Left forelimb (tissue), 1 donor: ENCODE measurements at places on chromosomes 11 and 22.

DNA sequence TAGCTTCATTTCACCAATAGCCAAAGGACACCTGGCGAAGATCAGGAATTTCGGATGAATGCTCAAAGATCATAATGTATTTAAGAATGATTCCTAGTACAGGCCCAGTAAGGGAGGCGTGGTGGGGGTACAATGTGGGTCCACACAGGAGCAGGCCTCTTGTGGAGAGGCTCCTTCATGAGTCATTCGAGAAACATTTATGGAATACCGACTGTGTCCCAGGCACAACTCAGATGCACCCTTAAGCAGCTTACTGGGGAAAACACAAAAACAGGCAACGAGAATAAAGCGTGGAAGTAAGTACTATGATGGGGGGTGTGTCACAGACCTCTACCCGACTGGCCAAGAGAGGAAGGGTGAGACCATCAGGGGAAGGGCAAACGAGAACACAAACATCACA is 44.5 kb downstream of the SMCO4 start:
- DNase-seq = no peak

DNA sequence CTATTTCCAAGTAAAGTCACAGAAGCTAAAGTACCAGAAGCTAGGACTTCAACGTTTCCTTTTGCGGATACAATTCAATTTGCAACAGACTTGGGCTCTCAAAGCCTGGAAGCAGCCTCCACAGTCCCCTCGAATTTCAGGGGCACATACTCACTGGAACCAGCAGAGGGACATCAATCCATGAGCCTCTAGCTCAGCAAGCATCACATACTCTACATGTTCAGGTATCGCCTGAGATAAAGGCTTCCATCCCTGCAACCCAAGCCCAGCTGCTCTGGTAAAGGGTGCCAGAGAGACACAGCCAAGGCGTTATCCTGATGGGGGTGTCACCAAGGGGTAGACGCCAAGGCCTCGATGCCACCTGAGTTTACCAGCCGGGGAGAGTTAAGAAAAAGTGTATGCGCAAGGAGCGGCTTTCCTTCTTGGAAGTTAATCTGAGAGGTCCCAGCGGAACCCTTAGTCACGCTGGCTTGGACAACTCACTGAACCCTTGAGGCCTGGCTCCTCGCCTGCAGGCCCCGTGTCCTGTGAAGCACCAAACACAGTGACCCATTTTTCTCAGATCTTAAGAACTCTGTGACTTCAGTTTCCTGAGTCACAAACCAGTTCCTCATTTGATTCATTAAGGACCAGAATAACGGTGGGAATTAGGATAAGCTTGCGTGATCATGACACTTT is 13.0 kb downstream of the LTO1 start:
- no peak for DNase-seq

- no peak for DNase-seq
These were observed 44.6 kb downstream of the COPB1 start for GRCh38 chr11:14454861-14455632.

DNA sequence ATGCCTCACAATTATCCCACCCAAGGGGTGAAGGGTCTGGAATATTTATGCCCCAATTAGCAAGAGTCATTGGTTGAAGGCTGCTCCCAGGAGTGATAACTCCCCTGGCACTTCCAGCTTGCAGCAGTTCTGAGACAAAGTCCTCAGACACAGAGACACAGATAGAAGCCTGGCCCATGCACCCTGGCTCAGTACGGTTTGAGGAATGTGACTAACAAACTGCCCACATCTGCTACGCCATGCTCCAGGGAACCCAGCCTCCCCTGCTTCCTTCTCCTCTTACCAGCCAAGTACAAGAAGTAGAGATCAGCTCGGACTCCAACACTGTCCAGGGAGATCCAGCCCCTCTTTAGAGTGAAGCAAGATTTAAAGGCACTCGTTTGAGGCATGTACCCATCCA is 48.5 kb upstream of the BMAL1 start:
- no peak for DNase-seq

DNA sequence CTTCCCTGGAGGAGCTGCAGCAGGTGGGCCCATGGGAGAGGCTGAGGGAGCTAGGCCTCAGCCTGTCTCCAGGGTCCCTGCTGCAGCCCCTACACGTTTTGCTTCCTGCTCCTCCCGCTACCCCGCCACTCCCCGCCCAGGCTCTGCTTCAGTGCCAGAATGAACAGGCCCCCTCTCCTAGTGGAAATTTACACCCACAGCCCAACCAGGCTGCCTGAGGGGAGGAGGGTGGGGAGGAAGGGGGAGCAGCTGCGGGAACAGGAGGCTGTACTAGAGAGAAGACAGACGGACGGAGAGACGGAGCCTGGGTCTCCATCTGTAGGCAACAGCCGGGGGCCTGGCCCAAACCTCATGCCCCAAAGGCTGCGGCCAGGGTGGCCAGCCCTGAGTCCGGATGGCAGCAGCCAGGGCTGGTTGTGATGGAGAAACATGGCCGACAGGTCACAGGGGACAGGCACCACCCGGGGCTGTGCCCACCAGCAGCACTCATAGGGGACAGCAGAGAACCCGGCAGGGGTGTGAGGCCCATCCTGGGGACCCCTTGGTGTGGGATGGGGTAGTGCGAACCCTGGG is 20.6 kb downstream of the FLRT1 start:
- DNase-seq = no peak

DNA sequence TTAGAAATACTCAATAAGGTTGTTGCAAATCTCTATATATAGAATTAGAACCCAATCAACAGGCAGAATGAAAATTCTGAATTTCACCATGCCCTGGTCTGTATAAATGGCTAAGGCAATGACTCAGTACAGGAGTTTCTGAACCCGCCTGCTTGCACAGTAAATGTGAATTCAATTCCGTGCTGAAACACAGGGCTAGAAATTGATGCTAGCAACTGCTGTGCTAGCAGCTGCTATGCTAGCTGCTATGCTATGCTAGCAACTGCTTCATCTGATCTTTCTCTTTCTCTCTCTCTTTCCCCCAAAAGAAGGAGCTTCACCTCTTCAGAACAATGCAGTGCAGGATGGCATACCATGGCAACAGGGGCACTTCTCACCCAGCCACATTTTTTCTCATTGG is 9.7 kb upstream of the OR52J3 start:
- no peak for DNase-seq

- peak; percentile 87 for DNase-seq
These were observed 56.1 kb upstream of the TIMP3 start for GRCh38 chr22:32745251-32745995.

DNA sequence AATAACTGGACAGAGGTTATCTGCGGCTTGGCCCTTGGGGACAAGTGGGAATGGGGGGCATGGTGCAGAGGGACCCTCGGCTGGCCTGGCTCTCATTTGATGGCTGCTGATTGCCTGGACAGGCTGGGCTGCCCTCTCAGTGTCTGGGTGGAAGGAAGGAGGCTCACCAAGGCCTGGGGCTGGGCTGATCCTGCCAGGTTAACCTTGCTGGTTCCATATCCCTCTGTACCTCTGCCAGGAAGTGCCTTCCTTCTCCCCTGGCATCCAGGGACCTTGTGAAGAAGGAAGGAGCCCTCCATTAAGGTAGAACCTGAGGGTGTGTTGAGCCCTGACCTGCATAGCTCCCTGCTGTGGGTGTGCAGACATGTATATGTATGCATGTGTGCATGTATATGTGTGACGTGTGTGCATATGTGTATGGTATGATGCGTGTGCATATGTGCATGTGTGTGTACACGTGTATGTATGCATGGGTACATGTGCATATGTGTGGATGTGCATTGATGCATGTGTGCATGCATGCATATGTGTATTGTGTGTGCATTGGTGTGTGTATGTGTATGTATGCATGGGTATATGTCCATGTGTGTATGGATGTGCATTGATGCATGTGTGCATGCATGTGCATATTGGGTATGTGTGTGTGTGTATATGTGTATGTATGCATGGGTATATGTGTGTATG is 433.9 kb downstream of the TBC1D22A start:
- peak; percentile 56 for DNase-seq

DNA sequence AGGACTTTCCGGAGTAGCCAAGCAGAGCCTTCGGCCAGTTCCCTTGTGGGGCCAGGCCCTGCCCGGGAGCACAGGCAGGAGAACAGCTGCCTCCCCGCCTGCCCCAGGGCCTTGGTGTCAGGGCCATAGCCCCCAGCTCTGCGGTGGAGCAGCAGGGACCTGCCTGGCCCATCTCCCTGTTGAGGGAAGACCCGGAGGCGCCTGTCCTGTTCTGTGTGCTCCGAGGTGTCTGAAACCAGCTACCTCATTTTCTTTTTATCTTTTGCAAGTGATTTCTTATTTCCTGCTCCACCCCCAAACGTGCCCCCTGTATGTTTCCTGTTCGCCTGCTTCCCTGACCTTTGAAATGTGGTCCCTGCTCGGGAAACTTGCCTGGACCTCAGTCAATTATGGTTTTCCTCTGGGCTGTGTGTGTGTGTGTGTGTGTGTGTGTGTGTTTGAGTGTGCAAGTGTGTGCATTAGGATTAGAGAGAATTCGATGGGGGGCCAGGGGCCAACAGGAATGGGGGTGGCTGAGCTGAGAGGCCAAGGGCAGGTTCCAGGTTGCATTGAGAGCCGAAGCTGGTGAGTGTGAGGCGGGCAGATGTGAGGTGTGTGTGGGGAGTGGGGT is 19.1 kb downstream of the LRP5 start:
- DNase-seq = no peak

- DNase-seq = no peak
These were observed 43.8 kb upstream of the IGLL5 start for GRCh38 chr22:22843848-22844247.

DNA sequence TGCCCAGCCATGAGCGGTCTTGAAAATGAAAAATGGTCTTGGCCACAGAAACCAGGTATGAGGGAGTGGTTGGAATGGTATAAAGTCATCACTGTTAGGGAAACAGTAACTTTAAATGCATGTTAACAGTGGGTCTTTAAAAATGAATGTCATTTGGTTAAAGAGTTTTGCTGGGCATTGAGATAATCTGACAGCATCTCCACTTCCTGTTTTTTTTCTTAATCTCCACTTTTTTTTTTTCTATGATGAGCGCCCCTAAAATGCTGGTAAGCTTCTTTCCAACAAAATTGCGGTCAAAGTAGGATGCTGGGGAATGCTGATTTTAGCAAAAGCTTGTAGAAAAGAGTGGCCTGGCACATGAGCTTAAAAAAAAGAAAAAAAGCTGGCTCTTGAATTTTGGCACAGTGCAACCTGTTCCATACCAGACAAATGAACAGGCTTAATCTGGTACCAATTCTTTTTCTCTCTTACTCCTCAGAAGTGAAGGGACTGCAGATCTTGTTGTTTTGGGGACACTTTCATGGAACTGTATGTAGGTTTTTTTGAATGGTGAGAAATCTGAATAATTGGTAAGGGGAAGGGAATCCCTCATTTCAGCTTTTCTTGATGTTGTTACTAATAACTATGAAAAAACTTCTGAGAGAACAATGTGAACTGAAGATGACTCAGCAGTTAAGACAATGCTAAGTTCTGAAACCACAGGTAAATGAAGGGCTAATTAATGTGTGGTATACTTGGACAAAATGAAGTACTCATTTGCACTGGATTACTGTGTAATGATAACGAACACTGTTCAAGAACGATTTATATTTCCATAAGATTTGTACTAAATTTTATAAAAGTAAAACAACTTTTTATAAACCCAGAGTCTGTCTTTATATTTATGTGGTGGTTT is 3.1 kb upstream of the ARHGEF12 start:
- no peak for DNase-seq

GRCh38 chr11:86119077-86119476 is 50.2 kb upstream of the PICALM start:
- no peak for DNase-seq

DNA sequence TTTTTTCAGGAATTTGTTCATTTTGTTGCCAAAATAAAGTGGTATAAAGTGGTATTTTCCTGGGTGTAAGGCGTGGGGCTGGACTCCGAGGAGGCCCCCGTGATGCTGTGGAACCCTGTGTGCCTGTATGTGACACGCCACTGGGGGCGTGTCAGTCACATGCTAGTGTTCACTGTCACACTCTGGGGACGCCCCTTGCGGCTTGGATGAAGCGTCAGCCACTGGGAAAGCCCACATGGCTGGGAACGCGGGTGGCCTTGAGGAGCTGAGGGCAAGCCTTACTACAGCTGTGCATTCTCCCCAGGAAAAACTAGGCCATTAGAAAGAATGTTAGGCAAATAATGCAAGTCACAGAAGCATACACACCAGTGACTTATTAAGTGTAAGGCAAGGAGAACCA is 77.0 kb upstream of the SLC25A18 start:
- DNase-seq = no peak

GRCh38 chr11:65774525-65775306 is 6.1 kb downstream of the AP5B1 start:
- DNase-seq = no peak

DNA sequence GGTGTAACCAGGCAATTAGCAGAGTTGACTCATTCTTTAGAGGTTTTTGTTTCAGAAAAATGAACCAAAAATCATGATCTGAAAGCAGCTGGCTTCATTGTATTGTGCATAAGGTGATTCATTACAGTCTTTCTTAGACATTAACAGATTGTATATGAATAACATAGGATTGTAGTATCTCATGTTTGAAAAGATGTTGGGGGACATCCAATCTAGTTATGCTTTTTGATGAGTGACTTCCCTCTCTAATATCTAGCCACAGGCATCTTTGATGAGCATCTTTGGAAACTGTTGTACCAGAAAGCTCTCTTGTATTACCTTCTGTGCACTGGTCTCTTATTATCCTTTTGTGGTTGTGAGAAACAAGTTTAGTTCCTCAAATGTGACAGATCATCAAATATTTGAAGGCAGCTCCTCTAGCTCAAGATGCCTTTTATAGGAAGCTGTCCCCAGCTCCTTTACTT is 8.3 kb downstream of the GRK3 start:
- DNase-seq = no peak

DNA sequence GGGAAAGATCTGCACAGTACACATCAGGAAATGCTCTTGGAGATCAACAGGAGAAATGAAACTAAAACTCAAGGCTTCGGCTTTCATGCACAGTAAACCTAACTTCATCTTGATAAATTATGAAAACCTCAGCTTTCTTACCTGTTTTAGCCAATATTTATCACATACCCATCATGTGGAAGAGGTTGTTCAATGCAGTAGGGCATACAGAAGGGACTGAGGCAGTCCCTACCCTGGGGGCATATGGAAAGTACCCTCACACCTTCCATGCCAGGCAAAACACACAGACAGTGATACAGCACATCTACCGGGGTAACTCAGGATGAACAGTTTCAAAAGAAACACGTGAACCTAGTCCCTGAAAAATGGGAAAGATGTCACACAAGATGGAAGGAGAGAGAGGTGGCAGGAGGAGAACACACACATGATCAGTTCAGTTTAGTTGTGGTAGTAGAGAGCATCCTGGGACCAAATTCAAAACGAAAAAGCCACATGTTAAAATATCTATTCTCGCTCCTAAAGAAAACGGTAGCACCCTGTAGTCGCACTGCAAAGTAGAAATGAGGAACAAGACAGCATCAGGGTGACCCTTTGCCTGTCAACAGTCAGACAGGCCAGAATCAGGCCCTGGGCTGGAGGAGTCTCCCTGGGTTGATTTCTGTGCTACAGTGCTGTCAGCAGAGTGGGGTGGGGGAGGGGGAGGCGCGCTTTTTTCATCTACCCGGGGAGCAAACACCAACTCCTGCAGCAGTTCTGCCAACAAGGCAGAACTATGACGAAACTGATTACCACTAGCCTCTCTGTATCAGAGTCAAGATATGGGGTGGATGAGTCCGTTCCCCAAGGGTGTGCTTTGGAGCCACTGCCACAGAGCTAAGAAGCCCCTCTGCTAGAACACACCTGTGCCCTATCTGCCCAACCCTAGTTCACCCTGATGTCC is 1.3 kb downstream of the HIRA start:
- DNase-seq = no peak

- DNase-seq = no peak
These were observed 8.9 kb upstream of the AQP11 start for GRCh38 chr11:77580712-77581337.
